ENCODE measurements at places on chromosomes 3 and 15.

DNA sequence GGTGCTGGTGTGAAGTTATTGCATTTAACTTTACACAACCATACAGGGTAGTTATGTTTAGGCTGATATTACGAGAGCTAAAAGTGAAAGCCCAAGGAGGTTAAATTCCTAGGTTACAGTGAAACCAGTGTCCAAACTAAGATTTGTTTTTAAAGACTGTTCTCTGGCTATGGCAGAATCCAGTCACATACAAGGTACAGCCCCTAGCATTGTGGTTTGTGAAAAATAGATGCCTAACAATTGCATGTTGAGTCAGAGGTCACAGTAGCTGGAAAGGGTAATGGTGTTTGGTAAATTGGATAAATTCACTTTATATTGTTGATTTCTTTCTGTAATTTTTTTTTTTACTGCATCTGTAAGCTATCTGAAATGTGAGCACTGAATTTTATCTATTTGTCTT is 614.6 kb upstream of the TBL1XR1 start:
- DNase-seq, result no peak

- no peak for DNase-seq
These were observed 64.3 kb downstream of the RYK start for GRCh38 chr3:134186391-134186790.

- no peak for DNase-seq
These were observed 29.1 kb downstream of the PTX3 start for GRCh38 chr3:157465741-157466140.

GRCh38 chr15:74809242-74809641 is 3.4 kb upstream of the LMAN1L start:
- no peak for DNase-seq

GRCh38 chr3:107421170-107421792 is 44.0 kb downstream of the CCDC54 start:
- DNase-seq, result peak; percentile 84

GRCh38 chr15:80076321-80077318 is 17.1 kb downstream of the ZFAND6 start:
- DNase-seq, result no peak

DNA sequence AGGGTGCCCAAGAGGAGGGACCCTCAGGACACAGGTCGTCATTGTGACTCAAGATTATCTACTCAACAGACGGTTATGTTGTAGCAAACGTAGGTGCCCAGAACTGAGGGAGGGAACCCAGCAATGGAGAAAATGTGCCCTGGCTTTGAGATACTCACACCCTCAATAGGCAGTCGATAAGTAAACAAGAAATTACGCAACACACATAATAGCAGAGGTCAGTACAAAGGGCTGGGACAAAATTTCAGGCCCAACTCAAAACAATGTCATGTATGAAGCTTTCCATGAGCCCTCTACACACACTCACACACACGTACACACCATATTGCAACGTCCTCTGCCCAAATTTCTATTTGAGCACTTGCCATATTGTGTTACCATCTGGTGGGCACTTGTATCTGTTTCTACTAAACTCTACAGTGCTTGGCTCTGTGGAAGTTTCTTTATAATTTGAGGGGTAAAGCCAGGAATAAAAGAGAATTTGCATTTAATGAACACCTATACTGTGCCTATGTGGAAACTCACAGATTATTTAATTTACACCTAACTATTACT is 114.6 kb upstream of the TRIM42 start:
- no peak for DNase-seq
